LHCN-M2 (cell line): ENCODE measurements at places on chromosomes 16 and 17. TPM values are rescaled to one million over a fixed set of nuclear protein-coding genes. Genes with fewer than 3 reads are reported as not detected.

Gene TAT
- total RNA-seq: not detected in 2 replicates

Gene MFAP4
- 0.13 and 0.40 TPM in 2 replicates for total RNA-seq

Gene PPP1R1B
- total RNA-seq: not detected in 2 replicates

Gene CASKIN2
- total RNA-seq: 7.7 and 9.2 TPM in 2 replicates

DNA sequence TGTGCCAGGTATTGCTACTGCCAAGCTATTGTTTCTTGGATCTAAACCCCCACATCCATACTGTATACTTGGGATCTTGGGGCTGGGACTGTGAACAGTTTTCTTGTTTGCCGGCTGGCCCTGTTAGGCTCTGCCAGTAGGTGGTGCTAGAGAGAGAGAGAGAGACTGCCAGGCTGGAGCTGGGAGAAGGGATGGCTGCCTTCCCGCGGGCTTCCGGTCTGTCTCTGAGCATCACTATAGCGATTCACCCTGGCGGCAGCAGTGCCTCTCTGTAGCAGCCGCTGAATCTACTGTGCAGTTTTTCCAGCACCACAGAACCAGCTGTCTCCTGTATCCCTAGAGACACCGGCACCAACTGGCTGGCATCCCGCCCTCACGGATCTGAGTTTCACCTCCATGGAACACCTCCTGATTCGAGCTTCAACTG lies 201.2 kb downstream of the UTP18 start:
- peak; percentile 67 for DNase-seq

- peak; percentile 93 for DNase-seq
Observed at GRCh38 chr17:48494335-48494734, 36.5 kb downstream of the HOXB1 start.

DNA sequence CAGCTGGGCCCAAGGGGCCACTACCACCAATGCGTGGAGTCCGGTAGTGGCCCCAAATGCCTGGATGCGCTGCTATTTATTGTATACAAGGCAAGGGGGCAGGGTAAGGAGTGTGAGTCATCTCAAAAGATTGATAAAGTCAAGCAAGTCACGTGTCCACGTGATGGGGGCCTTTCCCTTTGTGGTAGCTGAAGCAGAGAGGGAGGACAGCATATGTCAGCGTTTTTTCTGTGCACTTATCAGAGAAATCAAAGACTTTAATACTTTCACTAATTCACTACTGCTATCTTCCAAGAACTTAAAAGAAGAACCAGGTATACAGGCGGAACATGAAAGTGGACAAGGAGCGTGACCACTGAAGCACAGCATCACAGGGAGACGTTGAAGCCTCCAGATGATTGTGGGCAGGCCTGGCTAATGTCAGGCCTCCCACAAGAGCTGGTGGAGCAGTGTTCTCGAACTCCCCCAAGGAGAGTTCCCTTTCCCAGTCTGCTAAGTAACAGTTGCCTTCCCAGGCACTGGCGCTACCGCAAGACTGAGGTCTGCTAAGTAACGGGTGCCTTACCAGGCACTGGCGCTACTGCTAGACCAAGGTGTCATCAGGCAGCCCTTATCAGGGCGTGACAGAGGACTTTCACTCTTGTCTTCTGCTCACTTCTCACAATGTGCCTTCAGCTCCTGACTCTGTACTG lies 10.8 kb upstream of the ASB16 start:
- no peak for DNase-seq

GRCh38 chr16:23856251-23856709 lies 20.5 kb downstream of the PRKCB start:
- DNase-seq: no peak
